Activated naive CD4-positive, alpha-beta T cell treated with anti-CD3 and anti-CD28 coated beads, Interleukin-2, amount 50 U/mL, for 72 hours (primary cell): ENCODE measurements at places on chromosomes 6 and 20.

DNA sequence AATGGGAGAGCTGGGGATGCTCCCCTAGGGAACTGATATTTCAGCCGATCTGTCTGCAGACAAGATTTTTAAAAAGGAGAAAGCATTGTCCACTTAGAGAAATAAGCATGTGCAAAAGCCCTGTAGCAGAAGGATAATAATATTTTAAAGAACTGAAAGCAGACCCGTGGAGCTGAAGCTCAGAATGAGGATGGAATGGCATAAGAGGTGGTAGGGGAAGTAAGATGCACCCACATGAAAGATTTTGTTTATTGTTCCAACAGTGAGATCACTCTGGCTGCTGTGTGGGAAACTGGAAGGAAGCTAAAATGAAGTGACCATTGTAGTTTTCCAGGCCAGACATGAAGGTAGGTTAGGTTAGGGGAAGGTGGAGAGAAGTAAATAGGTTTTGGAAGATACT, 266.4 kb upstream of the PRDM1 start:
- no peak for DNase-seq

- DNase-seq = no peak
Measured at GRCh38 chr20:41748756-41749582, 130.8 kb upstream of the CHD6 start.

- no peak for DNase-seq
Measured at GRCh38 chr20:13788167-13788834, 3.5 kb downstream of the NDUFAF5 start.

DNA sequence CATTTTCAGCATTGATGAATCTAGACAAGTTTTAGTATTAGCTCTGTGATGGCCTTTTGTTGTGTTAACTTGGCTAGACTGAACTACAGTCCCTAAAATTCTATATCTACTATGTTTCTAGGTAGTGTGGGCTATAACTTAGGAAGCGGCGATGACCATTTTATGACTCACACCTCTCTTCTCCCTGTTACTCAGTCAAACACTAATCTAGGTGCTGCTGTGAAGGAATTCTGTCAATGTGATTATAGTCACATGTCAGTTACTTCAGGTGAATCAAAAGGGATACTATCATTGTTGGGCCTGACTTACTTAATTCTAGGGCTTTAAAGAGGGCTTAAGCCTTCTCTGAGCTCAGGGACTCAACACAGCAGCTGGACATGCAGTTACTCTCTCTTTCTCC, 691.5 kb upstream of the MAP3K7 start:
- no peak for DNase-seq

- DNase-seq = no peak
Measured at GRCh38 chr6:105501826-105502344, 99.0 kb upstream of the PREP start.

DNA sequence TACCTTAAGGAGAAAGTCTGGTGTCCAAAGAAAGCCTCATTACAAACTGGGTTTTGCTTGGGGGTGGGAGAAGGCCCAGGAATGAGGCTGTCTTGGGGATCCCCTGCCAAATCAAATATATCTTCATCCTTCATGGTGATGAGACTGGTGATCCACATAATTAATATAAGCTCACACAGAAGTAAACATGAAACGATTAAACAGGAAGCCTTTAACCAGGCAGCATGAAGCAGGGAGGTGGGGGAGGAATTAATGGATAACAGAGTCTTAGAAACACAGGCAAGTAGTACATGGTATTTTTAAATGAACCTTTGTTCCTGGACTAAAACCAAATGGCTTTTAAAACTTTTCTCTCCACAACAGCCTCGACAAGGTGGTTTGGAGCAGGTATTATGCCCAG, 437.5 kb downstream of the TFAP2A start:
- no peak for DNase-seq

- no peak for DNase-seq
Measured at GRCh38 chr6:47138046-47138445, 95.9 kb upstream of the ADGRF1 start.

- no peak for DNase-seq
Measured at GRCh38 chr6:30394139-30394538, 49.2 kb downstream of the RPP21 start.

- DNase-seq = no peak
Measured at GRCh38 chr6:66421570-66421969, 714.5 kb upstream of the EYS start.

GRCh38 chr6:583635-584034, 73.3 kb downstream of the HUS1B start:
- no peak for DNase-seq

DNA sequence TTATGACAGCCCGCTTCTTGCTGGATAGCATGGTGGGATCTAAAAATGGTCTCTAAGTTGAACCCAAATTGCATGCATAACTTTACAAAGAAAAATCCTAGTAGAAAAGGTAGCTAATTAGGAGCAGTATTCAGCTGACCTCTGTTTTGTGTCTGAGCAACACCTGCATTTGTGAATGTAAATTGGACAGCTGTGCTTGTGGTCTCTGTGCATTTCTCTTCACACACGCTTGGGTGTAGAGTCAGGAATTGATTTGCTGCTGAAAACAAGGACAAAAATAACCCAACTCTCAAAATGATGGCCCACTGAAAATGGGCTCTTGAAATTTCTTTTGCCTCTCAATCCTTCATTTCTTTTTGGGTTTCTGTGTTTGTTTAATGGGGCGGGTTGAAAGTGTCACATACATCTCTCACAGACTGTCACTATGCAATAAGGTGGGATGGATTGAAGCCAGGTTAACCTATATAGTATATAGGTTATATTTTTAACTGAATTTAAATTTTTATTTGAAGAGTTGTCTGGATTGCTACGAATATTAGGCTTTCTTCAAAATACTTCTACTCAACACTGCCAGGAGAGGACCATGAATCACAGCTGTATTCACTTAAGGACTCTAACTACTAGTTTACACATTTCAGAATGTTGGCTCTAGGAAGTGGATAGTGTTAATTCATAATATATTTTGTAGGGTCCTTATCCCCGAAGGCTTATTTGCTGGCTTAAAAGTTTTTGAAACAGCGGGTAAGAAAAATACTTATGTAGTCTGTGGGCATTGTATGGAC, 46.5 kb downstream of the SOBP start:
- no peak for DNase-seq

GRCh38 chr20:63759377-63759901, 19.9 kb downstream of the SLC2A4RG start:
- DNase-seq = no peak

GRCh38 chr6:101595276-101595675, 201.8 kb downstream of the GRIK2 start:
- no peak for DNase-seq

- no peak for DNase-seq
Measured at GRCh38 chr6:36598739-36599318, 4.7 kb downstream of the SRSF3 start.

DNA sequence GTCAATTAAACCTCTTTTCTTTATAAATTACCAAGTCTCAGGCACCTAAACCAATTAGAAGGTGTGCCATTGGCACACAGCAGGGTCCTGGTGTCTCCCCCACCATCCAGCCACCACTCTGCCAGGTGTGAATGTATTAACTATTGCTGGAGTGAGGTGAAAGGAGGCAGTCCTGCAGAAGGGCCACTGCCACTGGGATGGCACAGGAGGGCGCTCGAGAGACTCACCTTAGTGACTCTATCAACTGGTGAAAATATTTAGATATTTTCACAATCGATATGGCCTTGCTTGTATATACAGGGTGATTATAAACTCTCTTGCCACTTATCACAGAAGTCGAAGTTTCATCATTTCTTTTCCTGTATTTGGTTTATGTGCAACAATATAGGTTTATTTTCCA, 145.6 kb upstream of the ESR1 start:
- no peak for DNase-seq

DNA sequence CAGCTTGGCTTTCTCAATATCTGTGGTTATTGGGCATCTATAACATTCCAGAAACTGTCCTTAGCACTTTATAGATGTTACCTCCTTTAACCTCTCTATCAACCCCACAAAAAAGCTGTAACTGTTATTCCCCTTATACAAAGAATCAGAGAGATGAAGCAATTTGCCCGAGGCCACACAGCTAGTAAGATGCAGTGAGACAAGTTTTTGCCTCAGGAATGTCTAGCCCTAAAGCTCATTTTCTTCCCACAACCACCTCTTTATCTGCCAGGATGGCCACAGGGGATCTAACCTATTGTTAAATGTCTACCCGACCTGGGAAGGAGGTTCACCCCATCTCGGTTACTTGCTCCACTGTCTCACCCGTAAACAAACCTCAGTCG, 31.9 kb upstream of the TCP11 start:
- DNase-seq = no peak

DNA sequence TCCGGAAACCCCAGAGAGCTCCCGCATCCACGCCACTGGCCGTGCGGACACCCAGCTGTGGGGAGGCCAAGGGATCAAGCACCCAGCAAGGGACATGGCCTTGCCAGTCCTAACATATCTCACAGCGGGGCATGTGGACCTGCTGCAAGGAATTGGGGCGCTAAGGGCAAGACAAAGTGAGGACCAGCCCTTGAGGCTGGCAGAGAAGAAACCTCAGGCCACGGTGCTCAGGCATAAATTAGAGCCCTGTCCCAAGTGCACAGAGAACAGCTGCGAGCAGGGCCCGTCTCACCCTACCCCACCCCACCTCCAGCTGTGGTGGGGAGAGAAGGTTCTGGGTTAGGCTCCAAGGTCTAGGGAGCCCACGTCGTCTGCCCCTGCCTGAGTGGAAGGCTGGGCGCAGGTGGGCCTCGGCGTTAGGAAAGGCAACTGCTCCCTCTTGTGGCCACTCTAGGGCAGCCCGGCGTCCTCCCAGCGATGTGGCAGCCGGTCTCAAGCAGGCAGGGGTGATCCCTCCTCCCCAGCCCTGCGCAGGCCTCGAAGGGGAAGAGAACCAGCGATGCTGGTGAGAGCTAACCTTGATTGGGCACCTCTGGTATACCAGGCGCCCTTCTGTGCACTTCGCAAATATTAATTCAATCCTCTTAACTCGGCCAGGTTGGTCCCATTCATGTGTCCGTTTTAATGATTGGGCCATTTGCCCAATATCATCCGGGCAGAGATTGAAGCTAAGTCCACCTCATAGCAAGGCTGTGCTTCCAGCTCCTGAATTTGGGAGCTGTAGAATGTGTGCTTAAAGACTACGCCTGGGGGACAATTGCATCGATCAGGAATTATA, 235.8 kb downstream of the NFATC2 start:
- peak; percentile 67 for DNase-seq

- DNase-seq = no peak
Measured at GRCh38 chr6:79764747-79765146, 133.6 kb downstream of the SH3BGRL2 start.

GRCh38 chr6:24763578-24763977, 11.2 kb upstream of the GMNN start:
- no peak for DNase-seq

DNA sequence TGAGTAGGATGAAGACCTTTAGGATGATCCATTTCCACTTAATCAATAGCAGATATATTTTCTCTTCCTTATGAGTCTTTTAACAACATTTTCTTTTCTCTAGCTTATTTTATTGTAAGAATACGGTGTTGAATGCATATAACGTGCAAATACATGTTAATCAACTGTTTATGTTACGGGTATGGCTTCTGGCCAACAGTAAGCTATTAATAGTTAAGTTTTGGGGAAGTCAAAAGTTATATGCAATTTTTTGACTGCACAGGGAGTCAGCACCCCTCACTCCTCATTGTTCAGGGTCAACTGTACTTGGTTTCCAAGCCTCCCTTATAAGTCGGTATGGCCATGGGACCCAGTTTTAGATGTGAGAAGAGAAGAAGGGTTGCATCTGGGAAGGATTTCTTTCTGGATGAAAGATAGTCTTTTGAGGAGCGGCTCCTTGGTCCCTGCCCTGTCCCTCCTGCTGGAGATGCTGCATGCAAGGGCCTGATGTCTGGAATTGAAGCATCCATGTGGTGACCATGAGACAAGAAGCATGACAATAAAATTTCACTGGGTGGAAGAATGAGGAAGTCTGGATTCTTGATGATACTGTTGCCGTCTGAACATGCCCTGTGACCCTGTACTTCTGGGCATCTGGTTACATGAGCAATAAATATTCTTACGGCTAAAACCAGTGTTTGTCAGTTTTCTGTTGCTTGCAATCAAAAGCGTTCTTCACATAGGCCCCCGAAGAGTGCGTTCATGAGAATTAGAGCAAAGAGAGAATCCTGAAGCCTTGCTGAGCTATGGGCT, 194.7 kb upstream of the PMEPA1 start:
- DNase-seq = no peak

- DNase-seq = no peak
Measured at GRCh38 chr20:49147296-49147695, 40.8 kb downstream of the STAU1 start.

GRCh38 chr6:132768051-132768517, 10.4 kb upstream of the VNN2 start:
- DNase-seq = no peak

DNA sequence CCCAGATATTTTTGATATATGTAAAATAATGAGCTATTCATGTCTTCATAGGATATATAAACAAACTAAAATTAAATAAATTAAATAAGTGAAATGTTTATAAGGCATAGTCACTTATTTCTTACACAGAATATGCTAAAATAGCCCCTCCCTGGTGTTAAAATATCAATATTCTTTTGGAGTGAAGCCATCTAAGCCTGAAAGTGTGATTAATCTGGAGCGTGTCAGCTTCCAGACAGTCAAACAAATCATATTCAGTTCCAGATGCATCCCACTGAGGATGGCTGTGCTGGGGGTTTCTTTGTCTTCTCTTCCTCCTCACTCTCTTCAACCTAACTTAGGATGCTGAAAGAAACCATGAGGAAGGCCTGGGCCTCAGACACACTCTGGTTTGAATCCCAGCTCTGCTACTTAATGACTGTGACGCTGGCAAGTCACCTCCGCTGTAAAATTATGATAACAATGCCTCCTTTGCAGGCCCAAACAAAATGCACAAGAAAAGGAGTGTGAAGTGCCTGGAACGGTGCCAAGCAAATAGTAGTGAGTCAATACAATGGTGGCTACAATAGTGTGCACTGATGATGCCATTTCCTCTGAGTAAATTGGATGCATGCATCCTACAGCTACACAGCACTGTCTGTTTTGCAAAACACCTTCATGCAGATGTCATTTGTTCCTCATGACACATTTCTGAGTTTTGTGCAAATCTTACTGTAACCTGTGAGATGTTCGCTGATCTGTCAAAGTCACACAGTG, 161.4 kb downstream of the FOXC1 start:
- peak; percentile 56 for DNase-seq

GRCh38 chr20:58656831-58657230, 5.7 kb downstream of the STX16 start:
- DNase-seq = no peak

GRCh38 chr6:47655719-47656595, 42.4 kb upstream of the ADGRF4 start:
- DNase-seq = peak; percentile 23

- no peak for DNase-seq
Measured at GRCh38 chr6:55543633-55544309, 35.2 kb downstream of the HMGCLL1 start.

DNA sequence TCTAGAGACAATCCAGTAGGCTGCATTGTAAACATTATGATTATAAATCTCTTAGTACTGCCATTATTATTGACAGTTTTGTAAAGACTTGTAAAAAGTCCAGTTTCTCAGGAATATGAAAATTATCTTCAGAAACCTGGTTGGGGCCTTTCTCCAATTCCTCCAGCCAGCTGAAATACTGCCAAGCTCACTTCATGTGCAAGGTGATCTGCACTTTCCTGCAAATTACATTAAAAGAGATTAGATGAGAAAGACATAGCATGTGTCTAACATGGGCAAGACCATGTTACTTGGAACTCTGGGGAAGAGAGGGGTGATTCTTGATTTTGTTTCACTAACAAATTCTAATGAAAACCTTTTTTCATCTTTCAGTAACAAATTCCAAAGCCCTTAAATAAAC, 24.0 kb downstream of the PGM3 start:
- no peak for DNase-seq

- DNase-seq = peak; percentile 21
Measured at GRCh38 chr6:166707045-166707444, 80.0 kb upstream of the RPS6KA2 start.
